ENCODE measurements at places on chromosomes 12 and 14.

DNA sequence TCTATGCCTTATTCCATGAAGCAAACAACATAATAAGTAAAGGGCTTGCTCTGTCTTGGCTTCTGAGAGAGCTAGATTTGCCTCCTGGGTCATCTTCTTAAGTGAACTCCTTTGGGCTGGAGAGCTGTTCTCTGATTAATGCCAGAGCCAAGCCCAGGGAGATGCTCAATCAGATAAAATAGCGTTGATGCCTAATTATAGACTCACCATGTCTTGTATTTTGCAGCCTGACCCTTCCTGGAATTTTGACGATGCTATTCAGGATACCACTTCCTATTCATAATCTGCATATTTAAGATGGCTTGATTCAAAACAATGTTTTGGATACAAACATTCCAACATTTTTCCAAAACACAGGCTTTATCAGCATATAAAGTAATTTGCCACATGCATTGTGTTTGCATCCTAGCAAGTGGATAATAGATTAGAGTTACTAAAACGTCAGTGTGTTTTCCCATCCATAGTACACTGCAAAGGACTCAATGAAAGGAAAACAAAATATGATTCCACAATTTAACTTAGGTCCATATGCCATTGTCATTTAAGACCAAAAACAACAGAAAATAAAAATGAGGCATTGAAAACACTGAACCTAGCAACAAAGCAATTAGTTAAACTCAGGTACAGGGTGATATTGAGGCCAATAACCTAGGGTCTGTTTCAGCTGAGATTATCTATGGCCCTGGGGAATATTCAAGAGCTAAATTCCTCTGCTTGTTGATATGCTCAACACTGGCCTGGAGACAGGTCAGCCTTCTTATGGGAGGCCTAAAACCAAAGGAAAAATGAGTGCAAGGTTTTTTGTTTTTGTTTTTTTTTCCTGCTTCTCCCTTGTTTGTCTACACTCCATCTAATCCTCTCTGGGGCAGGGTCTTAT, 184.2 kb upstream of the FOXN3 start:
- no peak for DNase-seq
- no peaks in the 10 kb centered on the region for H3K27me3 ChIP-seq
- H3K27ac ChIP-seq, result no peak overlapping the region
- no peak overlapping the region for H3K4me3 ChIP-seq
- H3K4me1 ChIP-seq, result no peaks in the 10 kb centered on the region
- H3K36me3 ChIP-seq, result no peaks in the 10 kb centered on the region

GRCh38 chr12:64681200-64682052, 71.1 kb downstream of the RASSF3 start:
- no peaks in the 10 kb centered on the region for H3K27me3 ChIP-seq
- H3K4me3 ChIP-seq, result no peak overlapping the region
- no peak for DNase-seq
- no peak overlapping the region for H3K27ac ChIP-seq

- H3K4me1 ChIP-seq, result no peaks in the 10 kb centered on the region
- H3K36me3 ChIP-seq, result no peaks in the 10 kb centered on the region
- H3K27me3 ChIP-seq, result no peaks in the 10 kb centered on the region
- no peak for DNase-seq
These were observed 348.7 kb downstream of the NAV3 start for GRCh38 chr12:78179346-78179745.

GRCh38 chr14:81989211-81989610, 455.6 kb upstream of the SEL1L start:
- no peaks in the 10 kb centered on the region for H3K36me3 ChIP-seq
- no peaks in the 10 kb centered on the region for H3K4me1 ChIP-seq
- H3K27ac ChIP-seq, result no peak overlapping the region
- no peak for DNase-seq

GRCh38 chr14:36866867-36867266, 205.2 kb downstream of the PAX9 start:
- no peaks in the 10 kb centered on the region for H3K4me1 ChIP-seq
- H3K4me3 ChIP-seq, result no peak overlapping the region

DNA sequence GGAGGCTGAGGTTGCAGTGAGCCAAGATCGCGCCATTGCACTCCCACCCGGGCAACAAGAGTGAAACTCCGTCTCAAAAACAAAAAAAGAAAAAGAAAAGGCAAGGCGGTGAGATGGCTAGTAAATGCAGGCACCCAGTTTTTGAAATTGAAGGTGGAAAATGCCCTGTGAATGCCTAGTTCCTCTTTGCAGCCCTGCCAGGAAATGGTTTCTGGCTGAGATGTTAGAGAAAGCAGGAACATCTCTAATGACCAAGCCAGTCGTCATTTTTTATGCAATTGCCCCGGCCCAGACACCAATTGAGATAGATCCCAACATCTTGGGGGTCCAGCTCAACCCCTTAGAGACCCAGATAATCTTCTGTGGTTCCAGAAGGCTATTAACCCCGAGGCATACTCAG, 17.0 kb downstream of the SLC8A3 start:
- no peak for DNase-seq
- no peaks in the 10 kb centered on the region for H3K36me3 ChIP-seq
- H3K27me3 ChIP-seq, result no peaks in the 10 kb centered on the region
- no peak overlapping the region for H3K4me3 ChIP-seq
- H3K4me1 ChIP-seq, result no peaks in the 10 kb centered on the region
- no peak overlapping the region for H3K27ac ChIP-seq

GRCh38 chr12:66541426-66541825, 137.4 kb downstream of the GRIP1 start:
- no peak for DNase-seq
- no peaks in the 10 kb centered on the region for H3K36me3 ChIP-seq
- H3K4me3 ChIP-seq, result no peak overlapping the region
- H3K27ac ChIP-seq, result no peak overlapping the region

DNA sequence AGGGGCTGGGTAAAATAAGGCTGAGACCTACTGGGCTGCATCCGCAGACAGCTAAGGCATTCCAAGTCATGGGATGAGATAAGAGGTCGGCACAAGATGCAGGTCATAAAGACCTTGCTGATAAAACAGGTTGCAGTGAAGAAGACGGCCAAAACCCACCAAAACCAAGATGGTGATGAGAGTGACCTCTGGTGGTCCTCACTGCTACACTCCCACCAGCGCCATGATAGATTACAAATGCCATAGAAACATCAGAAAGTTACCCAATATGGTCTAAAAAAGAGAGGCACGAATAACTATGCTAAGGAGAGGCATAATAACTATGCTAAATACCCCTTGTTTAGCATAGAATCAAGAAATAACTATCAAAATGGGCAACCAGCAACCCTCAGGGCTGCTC, 46.2 kb upstream of the MAP3K9 start:
- H3K36me3 ChIP-seq, result no peaks in the 10 kb centered on the region
- H3K4me1 ChIP-seq, result no peaks in the 10 kb centered on the region
- no peak overlapping the region for H3K27ac ChIP-seq
- H3K4me3 ChIP-seq, result no peak overlapping the region
- no peak for DNase-seq

GRCh38 chr12:133130038-133130807, at the start of the genes ZNF10 and ZNF891:
Gene ZNF10, plus strand, starts transcription at chr12:133130627. Its CDS starts 13,866 bp downstream, at chr12:133144493.
Gene ZNF891, minus strand, starts transcription at chr12:133130274. Its CDS starts 8,356 bp downstream, at chr12:133121918.
- H3K4me1 ChIP-seq, result no peaks in the 10 kb centered on the region
- H3K27me3 ChIP-seq, result no peaks in the 10 kb centered on the region
- DNase-seq, result peak; percentile 97
- peaks cover 36% of the 10 kb centered on the region for H3K36me3 ChIP-seq

GRCh38 chr12:127143020-127143419, 1124.0 kb upstream of the TMEM132C start:
- no peaks in the 10 kb centered on the region for H3K36me3 ChIP-seq
- H3K4me3 ChIP-seq, result no peak overlapping the region
- no peak overlapping the region for H3K27ac ChIP-seq
- no peak for DNase-seq
- no peaks in the 10 kb centered on the region for H3K27me3 ChIP-seq
- H3K4me1 ChIP-seq, result no peaks in the 10 kb centered on the region

- peaks cover 3% of the 10 kb centered on the region for H3K4me1 ChIP-seq
- H3K4me3 ChIP-seq, result no peak overlapping the region
- no peaks in the 10 kb centered on the region for H3K36me3 ChIP-seq
- H3K27me3 ChIP-seq, result no peaks in the 10 kb centered on the region
These were observed 36.0 kb downstream of the EGLN3 start for GRCh38 chr14:33914676-33915516.

DNA sequence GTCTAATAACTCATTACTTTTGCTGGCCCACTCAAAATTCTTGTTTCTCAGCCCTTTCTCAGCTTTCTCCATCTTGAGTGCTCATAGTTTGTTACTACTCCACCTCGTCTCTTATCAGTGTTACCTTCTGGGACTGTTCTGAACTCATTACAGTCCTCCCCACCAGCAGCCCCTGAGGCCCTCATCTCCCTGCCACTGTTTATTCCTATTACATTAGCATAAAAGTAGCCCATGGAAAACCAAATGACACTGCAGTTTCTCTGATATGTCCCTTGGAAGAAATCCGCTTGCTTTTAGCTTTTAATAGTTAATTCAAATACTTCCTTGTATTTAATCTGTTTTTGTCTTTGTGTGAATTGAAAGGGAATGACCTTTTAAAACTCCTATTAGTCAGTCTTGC, 7.6 kb downstream of the AKAP6 start:
- H3K27me3 ChIP-seq, result no peaks in the 10 kb centered on the region
- H3K36me3 ChIP-seq, result no peaks in the 10 kb centered on the region
- H3K4me3 ChIP-seq, result no peak overlapping the region

- H3K4me1 ChIP-seq, result no peaks in the 10 kb centered on the region
- H3K27ac ChIP-seq, result no peak overlapping the region
- no peak overlapping the region for H3K4me3 ChIP-seq
These were observed 5.3 kb downstream of the TRPV4 start for GRCh38 chr12:109827566-109828550.

GRCh38 chr14:79569072-79569471, 642.2 kb downstream of the DIO2 start:
- H3K4me3 ChIP-seq, result no peak overlapping the region
- H3K36me3 ChIP-seq, result no peaks in the 10 kb centered on the region
- H3K27me3 ChIP-seq, result no peaks in the 10 kb centered on the region
- no peak overlapping the region for H3K27ac ChIP-seq

GRCh38 chr12:60842181-60842580, 1246.4 kb downstream of the SLC16A7 start:
- H3K4me1 ChIP-seq, result peaks cover 26% of the 10 kb centered on the region
- no peaks in the 10 kb centered on the region for H3K27me3 ChIP-seq
- no peak overlapping the region for H3K27ac ChIP-seq

GRCh38 chr14:86933958-86934595, 1058.9 kb downstream of the GALC start:
- no peaks in the 10 kb centered on the region for H3K4me1 ChIP-seq
- H3K4me3 ChIP-seq, result no peak overlapping the region
- H3K27me3 ChIP-seq, result no peaks in the 10 kb centered on the region
- H3K27ac ChIP-seq, result no peak overlapping the region
- DNase-seq, result no peak

GRCh38 chr14:85702191-85702590, 172.2 kb downstream of the FLRT2 start:
- H3K27me3 ChIP-seq, result no peaks in the 10 kb centered on the region
- no peaks in the 10 kb centered on the region for H3K36me3 ChIP-seq
- H3K4me1 ChIP-seq, result no peaks in the 10 kb centered on the region
- no peak overlapping the region for H3K4me3 ChIP-seq
- no peak overlapping the region for H3K27ac ChIP-seq
- no peak for DNase-seq

DNA sequence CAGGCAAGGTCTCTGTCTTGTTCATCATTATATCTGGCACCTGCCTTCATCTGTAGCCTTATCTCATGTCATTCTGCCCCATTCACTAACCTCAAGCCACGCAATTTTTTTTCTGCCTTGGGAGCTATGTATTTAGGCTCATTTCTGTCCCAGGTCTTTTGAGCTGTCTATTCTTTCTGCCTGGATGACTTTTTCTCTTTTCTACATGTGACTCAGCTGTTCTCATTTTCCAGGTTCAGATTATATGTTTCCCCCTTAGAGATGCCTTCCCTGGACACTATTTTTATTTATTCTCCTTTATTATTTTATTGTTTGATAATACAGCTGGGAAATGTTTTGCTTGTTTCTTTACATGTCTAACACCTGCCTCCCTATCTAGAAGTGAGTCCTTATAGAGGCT, 737.4 kb upstream of the TBX3 start:
- H3K36me3 ChIP-seq, result no peaks in the 10 kb centered on the region
- no peak overlapping the region for H3K4me3 ChIP-seq
- DNase-seq, result no peak
- H3K27me3 ChIP-seq, result no peaks in the 10 kb centered on the region

GRCh38 chr12:126157575-126157966, 1092.3 kb downstream of the AACS start:
- no peaks in the 10 kb centered on the region for H3K36me3 ChIP-seq
- no peak for DNase-seq
- no peak overlapping the region for H3K4me3 ChIP-seq
- no peak overlapping the region for H3K27ac ChIP-seq
- H3K4me1 ChIP-seq, result no peaks in the 10 kb centered on the region
- no peaks in the 10 kb centered on the region for H3K27me3 ChIP-seq

DNA sequence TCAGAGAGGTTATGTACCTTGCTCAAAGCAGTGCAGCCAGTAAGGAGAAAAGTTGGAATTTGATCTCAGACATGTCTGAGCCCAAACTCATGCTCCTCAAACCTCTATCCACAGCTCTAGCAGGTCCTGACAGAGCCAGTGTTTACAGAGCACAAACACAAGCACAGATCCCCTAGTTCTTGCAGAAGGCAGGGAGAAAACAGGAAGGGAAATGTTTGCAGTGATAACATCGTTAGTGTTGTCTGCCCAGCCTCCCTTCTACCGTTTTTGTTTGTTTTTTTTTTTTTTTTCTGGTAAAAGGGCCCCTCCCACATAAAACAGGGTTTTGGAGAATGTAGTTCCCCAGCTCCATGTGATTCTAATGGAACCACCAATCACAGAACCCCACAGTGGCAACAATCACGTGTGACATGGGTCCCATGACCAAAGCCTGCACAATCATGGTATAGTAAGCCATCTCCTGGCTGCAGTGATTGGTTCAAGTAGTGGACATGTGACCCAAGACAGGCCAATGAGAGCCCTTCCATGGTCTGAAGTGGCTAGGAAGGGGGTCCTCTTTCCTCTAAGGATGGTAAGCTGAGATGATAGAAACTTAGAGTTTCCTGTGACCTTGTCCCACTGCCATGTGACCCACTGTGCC, 513.4 kb downstream of the MED13L start:
- DNase-seq, result no peak
- no peaks in the 10 kb centered on the region for H3K36me3 ChIP-seq
- peaks cover 9% of the 10 kb centered on the region for H3K27me3 ChIP-seq
- peaks cover 4% of the 10 kb centered on the region for H3K4me1 ChIP-seq

- H3K4me3 ChIP-seq, result no peak overlapping the region
- peaks cover 14% of the 10 kb centered on the region for H3K4me1 ChIP-seq
- H3K27ac ChIP-seq, result peak overlapping the region; percentile 61
- H3K36me3 ChIP-seq, result no peaks in the 10 kb centered on the region
These were observed 22.8 kb downstream of the TPCN1 start for GRCh38 chr12:113244047-113244460.

GRCh38 chr12:88684610-88685009, 104.3 kb upstream of the KITLG start:
- H3K4me3 ChIP-seq, result no peak overlapping the region
- H3K27me3 ChIP-seq, result no peaks in the 10 kb centered on the region
- no peak for DNase-seq
- no peaks in the 10 kb centered on the region for H3K4me1 ChIP-seq
- H3K36me3 ChIP-seq, result no peaks in the 10 kb centered on the region
- no peak overlapping the region for H3K27ac ChIP-seq
